ENCODE measurements at places on chromosomes 11 and 22.
A peak's percentile ranks its signal among the peaks of the same experiment; 100 is the strongest.

DNA sequence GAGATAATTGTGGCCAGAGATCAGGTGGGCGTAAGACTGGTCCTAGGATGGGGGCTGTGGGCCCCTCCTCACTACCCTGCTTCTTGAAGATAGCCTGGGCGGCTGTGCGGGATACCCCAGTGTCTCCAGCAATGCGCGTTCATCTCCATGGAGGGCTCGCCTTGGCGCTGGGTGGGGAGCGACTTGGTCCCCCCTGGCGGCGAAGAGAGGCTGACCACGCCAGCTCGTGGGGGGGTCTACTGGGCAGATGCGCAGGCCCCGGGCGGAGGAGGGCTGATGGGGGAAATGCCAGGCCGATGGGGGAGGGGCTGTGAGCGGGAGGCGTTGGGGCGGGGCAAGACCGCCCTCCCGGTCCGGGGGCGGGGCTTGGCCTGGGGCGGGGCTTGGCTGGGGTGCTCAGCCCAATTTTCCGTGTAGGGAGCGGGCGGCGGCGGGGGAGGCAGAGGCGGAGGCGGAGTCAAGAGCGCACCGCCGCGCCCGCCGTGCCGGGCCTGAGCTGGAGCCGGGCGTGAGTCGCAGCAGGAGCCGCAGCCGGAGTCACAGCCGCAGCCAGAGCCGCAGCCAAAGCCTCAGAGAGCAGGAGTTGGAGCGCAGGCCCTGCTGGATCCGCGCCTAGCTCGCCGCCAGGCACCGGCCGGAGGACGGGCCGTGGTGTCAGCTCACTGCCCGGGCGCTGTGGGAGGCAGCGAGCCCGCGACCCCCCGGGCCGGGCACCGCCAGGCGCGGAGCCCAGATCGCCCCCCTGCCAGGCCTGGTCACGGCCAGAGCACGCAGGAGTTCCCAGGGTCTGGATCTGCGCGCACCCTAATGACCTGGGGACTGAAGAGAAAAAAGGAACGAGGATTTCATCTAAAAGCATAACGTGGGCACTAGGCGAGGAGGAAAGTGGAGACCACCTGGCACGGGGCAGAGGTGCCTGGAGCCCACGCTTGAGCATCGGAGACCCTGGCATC, at the start of gene SLC35E4:
TSS of gene SLC35E4 (plus strand) at position 509 of the 953 bp plus-strand sequence. CDS start 670 bp downstream, outside the sequence.
- DNase-seq, result peak; percentile 77

DNA sequence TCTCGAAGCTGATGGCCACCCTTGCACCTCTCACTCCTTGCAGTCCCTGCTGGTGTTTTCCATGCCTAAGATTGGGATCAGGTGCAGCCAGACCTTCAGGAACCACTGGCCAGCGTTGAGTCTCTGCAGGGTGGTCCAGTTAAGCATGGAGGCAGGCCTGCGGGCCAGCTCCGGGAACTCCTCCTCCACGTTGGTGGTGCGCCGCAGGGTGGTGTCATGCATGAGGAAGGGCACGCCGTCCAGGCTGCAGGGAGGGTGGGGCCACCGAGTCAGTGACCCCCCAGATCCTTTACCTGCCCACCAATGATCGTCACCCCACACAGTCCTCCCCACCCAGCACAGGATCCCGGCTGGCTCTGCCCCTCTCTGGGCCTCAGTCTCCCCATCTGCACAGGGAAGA, 10.0 kb upstream of the KLHL35 start:
- DNase-seq, result no peak

DNA sequence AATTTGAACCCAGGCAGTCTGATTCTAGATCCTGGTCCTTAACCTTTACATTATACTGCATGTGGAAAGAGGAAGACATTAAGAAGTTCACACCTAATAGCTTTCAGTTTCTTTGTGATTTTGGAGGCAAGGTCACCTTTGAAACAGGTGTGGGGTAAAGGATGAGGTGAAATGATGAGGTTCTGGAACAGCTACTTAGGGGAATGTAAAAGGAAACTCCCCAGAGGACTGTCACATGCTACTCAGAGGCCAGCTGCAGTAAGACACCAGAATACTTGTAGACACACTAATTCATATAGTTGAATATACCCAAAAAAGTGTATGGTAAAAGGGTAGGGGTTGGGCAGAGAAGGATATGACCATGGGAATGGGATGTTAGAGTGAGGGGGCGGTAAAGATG, 5.4 kb downstream of the APIP start:
- no peak for DNase-seq

DNA sequence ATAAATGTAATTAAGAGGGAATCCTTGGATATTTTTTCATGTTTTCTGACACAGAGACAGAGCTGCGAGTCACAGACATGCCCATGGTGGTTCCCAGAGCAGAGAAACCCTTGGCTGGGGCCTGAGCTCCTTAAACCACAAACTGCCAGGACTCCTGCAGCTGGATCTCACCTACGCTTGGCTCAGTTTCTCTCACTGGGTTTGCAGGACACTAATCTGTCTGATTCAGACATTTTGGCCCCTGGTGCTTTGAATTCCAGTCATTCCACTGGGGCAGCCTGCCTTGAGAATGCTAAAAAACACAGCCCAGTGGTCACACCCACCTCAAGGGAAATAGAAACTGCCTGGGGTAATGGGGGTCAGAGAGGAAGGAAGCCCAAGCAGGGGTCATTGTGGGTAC, 122.6 kb downstream of the CCDC81 start:
- no peak for DNase-seq

DNA sequence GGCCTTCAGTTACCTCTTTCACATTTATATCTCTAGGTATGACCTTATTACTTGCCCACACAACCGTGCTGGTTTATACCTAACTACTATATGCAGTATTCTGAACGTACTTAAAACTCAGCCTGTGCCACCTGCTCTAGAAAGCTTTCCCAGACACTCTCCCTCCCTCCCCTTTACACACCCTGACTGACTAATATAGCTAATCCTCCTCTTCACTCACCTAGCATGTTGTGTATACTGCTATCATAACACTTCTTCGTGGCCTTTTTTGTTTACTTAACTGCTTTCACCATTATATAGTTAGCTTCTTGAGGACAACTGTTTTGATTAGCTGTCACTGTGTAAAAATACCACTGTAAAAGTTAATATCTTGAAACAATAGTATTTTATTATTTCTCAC, 23.5 kb downstream of the RNF214 start:
- no peak for DNase-seq

DNA sequence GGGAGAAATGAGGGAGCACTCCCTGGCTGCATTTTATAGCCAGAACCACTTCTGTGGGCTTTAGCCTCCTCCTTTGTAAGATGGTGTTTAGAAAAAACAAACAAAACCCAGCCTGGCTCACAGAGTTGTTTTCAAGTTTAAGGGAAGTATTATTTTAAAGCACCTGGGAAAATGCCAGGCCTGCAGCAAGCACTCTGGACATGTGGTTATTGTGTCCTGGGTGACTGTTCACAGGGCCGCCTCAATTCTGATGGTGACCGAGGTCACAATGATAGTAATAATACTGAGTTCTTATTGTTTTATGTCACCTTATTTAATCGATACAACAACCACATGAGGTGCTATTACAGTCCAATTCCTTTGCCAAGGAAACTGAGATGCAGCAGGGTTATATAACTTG, 20.7 kb upstream of the SLC22A12 start:
- DNase-seq, result no peak

DNA sequence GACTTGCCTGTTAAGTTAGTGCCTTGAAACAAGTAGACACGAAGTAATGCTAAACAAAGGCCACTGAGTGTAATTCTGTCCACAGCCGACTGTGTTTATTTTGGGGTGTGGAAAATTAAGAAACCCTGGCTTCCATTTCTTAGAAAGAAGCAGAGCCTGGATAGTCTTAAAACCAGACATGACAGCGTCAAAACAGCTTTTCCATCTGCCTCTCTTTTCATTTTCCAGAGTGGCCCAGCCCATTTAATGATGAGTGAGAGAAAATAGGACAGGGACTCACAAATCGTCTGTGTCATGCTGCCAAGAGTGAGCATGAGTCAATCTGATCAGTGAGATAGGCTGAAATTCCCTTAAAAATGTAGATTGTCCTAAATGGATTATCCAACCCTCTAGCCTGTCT, 485.9 kb downstream of the JRKL start:
- DNase-seq, result no peak

GRCh38 chr11:42625757-42626665, 685.8 kb upstream of the API5 start:
- no peak for DNase-seq

DNA sequence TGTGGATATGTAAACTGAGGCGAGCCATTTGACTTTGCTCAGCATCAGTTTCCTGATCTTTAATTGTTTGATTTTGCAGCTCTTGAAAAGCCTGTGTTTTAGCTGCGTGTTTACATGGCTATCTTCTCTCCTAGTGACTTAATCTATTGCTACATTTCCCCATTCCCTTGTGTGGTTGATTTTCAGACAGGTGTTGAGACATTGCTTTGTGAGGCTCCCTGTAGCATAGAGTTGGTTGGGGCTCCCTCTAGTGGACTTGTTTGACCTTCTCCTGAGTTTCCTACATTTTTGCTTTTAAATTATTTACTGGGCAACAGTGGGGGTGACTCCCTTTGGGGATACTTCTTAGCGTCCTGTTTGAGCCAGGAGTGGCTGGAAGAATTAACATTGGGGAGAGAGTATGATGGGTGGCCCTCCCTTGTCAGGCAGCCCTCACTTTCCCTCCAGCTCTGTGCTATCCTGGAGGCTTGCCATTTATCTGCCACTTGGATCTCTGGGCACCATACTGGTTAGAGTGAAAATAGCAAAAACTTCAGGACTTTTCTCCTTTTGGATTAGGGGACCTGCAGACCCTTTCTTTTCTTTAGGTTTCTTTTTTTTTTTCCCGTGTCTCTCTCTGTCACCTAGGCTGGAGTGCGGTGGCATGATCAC, 9.2 kb upstream of the CBL start:
- peak; percentile 66 for DNase-seq

DNA sequence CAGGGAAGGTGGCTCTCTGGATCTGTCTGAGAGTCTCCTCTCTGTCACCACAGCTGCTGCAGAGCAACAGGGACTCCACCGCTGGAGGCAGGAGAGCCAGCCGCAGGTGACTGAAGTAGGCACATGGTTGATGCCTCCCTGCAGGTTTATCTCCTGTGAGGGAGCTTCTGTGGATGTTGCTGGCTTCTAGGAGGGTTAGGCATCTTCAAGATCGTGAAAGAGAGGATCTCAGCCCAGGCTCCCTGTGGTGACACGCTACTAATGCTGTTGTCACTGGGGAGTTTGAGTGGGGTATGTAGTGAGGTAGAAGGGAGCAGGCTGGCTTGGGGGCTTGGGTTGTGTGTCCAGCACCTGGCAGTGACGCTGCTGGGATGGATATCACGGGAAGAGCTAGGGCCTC, 34.1 kb downstream of the DAGLA start:
- no peak for DNase-seq

GRCh38 chr11:96878299-96879051, 488.7 kb downstream of the JRKL start:
- no peak for DNase-seq

- no peak for DNase-seq
These were observed 1.3 kb downstream of the PARVG start for GRCh38 chr22:44181912-44182587.

DNA sequence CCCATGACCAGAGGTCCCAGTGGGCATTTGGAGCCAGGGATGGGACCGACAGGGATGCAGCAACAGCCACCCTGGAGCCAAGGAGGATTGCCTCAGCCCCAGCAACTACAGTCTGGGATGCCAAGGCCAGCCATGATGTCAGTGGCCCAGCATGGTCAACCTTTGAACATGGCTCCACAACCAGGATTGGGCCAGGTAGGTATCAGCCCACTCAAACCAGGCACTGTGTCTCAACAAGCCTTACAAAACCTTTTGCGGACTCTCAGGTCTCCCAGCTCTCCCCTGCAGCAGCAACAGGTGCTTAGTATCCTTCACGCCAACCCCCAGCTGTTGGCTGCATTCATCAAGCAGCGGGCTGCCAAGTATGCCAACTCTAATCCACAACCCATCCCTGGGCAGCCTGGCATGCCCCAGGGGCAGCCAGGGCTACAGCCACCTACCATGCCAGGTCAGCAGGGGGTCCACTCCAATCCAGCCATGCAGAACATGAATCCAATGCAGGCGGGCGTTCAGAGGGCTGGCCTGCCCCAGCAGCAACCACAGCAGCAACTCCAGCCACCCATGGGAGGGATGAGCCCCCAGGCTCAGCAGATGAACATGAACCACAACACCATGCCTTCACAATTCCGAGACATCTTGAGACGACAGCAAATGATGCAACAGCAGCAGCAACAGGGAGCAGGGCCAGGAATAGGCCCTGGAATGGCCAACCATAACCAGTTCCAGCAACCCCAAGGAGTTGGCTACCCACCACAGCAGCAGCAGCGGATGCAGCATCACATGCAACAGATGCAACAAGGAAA, 27.3 kb upstream of the L3MBTL2 start:
- DNase-seq, result no peak

DNA sequence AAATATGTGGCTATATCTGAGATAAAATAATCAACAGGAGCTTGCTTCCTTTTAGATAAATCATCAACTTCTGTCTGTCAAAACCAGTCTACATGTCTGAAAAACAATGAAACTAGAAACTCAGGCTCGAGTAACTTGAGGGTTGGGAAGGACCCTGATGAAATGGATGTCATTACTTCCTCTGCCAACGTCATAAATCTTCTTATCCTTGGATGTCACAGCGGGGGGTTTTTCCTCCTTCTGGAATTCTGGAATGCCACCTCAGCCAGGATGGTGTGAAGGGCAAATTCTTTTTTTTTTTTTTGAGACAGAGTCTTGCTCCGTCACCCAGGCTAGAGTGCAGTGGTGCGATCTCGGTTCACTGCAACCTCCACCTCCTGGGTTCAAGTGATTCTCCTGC, 13.4 kb downstream of the LGR4 start:
- no peak for DNase-seq

GRCh38 chr11:110243791-110244190, 52.6 kb downstream of the RDX start:
- DNase-seq, result no peak

DNA sequence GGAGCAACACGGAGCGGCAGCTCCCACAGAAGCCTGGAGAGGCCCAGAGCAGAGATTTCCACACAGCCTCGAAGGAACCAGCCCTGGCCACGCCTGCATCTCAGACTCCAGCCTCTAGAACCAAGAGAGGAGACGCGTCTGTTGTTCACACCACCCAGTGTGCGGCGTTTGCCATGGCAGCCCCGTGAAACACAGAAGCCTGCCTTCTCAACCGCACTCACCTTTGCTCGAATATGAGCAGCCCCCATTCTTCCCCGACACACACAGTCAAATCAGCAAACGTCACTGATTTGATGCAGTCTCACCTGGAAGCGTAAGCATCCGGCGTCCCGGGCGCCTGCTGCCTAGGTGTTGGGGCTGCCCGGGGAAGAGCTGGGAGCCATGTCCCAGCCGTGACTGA, 14.2 kb upstream of the TALDO1 start:
- no peak for DNase-seq
